ENCODE measurements at places on chromosomes 5 and 9. TPM values are rescaled to one million over a fixed set of nuclear protein-coding genes. Genes with fewer than 3 reads are reported as not detected.

DNA sequence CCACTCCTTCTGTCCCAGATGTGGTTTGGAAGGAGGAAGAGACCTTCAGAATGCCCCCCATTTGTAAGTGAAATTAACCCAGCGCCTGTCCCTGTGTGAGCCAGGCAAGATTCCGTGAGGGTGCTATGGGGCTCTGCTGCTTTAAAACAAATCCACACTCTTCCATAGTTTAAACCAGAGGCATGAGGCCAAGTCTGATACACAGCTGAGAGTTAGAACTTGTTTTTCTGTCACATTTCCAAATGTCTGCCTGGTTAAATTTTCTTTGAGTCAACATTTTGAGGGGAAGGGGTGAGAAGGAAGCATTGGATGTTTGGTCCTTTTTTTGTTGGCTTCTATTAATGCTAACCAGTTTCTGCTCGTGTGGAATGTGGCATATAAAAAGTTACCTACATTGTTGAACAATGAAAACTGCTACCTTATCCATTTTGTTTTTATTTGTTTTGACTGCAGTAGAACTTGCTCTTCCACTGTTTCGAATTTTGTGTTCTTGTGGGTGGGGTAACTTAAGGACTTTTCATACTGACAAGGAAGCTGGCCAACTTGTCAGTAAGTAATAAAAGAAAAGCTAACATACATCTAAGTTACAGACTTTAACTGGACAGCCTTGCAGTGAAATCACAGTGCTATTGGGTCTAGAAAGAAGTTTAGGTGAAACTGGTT is 12.9 kb downstream of the RGMB start:
- no peak for DNase-seq

GRCh38 chr5:142215915-142216681 is 107.5 kb downstream of the NDFIP1 start:
- DNase-seq: no peak

DNA sequence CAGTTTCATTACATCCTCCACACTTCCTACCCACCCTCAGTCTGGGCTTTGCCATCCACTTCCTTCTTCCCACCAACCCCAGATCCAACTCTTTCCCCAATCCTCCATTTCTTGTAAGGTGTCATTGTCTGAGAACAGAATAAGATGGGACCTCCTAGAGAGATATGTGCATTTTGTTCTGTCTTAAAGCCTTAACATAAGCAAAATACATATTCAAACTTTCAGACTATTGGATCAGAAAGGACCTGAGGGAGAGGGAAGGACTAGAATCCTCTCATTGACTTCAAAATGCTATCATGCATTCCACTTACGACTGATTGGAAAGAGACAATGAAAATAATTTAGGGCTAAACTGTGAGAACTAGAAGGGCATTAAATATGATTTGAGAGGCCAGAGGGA is 43.0 kb downstream of the AGXT2 start:
- no peak for DNase-seq

DNA sequence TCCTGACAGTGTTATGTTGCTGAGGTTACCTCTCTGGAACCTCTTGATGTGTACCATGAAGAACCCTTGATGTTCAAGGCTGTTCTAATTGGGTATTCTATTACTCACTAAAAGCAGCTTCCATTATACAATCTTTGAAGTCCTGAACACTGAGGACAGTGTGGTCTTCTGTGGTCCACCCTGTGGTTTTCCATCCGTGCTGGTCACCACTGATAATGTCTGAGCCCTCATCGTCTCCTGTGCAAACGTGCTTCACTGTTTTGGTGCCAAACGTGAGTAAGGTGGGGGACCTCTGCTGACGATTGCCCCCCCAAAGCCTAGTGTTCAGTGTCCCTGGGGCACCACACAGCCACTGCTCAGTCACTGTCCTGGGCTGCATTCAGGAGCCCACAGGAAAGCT is 259.7 kb upstream of the ANKRD55 start:
- DNase-seq: no peak

Gene PTPRD
- total RNA-seq: not detected

GRCh38 chr9:109766351-109766750 is 13.6 kb upstream of the PALM2AKAP2 start:
- DNase-seq: no peak

GRCh38 chr9:88949961-88950340 is 41.3 kb upstream of the S1PR3 start:
- no peak for DNase-seq

GRCh38 chr5:53987101-53987500 is 323.3 kb downstream of the ARL15 start:
- DNase-seq: no peak

- no peak for DNase-seq
Measured at GRCh38 chr5:55451976-55452375, 82.8 kb downstream of the PLPP1 start.

Gene CD180
- total RNA-seq: 0.50 TPM

DNA sequence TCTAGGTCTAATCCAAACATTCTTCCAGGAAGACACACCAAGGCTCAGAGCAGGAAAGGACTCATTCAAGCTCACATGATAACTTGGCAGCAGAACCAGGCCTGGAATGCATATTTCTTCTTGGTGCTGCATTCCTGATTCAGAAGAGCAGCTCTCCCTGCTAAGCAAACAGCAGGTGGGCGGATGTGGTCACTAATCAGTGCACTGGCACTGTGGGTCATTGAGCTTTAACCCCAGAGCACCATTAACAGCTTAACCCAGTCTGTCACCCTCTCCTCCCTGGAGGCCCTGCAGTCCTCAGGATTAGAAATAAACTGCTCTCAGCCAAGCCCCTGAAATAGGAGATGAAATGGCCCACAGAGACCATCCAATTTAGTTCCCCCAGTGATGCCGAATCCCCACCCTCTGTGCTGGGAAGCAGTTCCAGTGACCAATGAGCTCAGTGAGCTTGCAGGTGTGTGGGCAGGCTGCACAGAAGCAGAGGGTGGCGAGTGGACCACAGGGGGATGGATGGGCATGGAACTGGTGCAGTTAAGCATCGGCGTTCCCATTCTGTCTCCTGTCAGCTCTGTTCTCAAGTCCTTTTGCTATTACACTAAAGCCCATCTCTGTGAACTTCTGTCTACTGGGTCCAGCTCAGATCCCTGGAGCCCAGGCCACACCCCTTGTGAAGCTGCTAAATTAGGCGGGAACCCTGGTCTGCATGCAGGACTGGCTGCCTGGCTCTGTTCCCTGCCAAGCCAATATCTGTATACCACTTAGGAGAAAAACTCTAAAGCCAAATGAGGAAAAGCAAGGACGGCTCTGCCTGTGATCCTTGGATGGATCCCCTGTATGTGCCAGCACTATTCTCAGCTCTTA is 16.6 kb upstream of the MEGF9 start:
- no peak for DNase-seq

Gene AP3S1
- total RNA-seq: 44.5 TPM

Gene CAPSL
- total RNA-seq: not detected

Gene TRIM36
- total RNA-seq: not detected

Gene FSTL4
- total RNA-seq: not detected

GRCh38 chr5:72451741-72452505 is 55.3 kb downstream of the ZNF366 start:
- DNase-seq: no peak

Gene ZFP2
- 2.4 TPM for total RNA-seq

DNA sequence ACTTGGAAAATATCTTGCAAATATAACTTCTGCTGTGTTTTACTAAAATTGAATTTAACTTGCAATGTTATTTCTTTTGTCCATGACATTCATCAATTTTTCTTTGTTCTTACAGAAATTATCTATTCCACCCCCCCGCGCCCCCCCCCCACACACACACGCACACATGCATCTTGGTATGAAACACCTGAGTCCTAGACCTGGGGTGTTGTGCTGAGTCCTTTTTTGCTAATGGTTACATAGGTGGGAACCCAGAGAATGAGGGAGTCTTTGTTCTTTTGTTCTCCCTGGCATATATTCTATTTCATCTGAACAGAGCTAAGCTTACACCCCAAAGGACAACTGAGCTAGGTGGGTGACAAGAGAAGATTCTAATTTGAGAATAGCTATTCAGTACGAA is 308.9 kb downstream of the CWC27 start:
- DNase-seq: no peak

Gene SLC46A2
- total RNA-seq: not detected

Gene FGD3
- total RNA-seq: 256 TPM

DNA sequence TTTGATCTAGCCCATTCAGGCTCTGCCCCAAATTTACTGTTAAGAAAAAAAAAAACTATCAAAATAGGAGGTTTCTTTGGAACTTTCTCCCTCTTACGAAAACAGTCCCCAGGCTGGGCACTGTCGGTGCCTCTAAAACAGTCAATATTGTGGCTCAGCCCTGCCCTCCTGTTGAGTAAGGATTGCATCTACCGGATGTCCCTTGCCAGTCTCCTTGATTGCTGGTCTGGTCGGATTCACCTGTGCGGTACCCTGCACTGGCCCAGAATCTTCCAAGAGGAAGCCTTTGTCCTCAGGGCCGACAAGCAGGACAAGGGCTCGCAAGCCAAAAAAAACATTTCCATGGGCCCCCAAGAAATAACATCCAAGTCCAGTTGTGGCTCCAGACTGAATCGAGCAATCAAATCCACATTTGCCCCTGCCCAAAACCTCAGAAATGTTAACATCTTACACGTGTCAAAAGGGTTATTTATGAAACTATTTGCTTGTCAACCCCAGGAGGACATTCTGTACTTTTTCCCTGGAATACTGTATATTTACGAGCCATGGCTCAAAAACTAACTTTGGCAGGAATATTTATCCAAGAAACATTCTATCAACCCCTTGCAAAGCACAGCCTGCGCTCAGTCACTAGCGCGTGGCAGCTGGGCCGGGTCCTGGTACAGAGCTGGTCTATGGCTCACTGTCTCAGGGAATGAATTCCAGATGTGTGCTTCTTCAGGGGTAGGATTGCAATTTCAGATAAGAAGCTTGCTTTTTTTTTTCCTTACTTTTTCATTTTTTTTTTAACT is 129.2 kb upstream of the ADRA1B start:
- DNase-seq: no peak

Gene PCDHGA1
- total RNA-seq: 0.78 TPM

DNA sequence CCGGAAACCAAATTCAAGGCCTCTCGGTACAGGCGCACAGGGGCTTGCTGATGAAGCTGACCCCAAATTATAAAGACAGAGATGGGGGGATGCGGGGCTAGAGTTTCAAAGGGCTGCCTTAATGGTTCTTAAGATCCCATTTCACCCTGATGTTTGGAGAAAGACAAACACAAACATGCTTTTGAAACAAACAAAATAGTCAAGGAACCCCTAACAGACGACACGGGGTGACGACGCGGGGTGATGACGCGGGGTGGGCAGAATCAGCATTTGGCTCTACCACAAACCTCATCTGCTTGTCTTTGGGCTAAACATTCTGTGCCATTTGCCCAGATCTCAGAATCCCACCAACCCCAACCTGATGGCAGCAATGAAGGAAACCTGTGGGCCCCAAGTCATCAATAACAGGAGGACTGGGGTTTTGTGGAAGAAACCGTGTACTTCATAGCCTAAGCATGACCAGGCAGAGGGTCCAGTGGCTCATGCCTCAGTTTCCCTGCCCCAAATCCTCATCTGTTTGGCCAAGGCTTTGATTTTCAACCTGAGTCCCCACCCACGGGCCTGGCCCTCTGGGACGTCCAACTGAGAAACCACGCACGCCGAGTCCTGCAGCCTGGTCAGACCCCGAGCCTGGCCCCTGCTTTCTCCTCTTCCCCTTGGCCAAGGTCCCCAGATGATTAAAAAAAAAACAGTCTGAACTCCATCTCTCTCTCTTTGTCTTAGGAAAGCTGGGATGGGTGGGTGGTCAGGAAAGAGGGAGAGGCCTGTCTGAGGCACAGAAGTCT is 148.5 kb downstream of the COL23A1 start:
- DNase-seq: no peak

Gene GNA14
- total RNA-seq: not detected

- no peak for DNase-seq
Measured at GRCh38 chr5:31197183-31197582, 3.7 kb downstream of the CDH6 start.

GRCh38 chr5:147439254-147439653 is 70.6 kb downstream of the DPYSL3 start:
- no peak for DNase-seq

Gene FUT7
- total RNA-seq: 3.4 TPM

DNA sequence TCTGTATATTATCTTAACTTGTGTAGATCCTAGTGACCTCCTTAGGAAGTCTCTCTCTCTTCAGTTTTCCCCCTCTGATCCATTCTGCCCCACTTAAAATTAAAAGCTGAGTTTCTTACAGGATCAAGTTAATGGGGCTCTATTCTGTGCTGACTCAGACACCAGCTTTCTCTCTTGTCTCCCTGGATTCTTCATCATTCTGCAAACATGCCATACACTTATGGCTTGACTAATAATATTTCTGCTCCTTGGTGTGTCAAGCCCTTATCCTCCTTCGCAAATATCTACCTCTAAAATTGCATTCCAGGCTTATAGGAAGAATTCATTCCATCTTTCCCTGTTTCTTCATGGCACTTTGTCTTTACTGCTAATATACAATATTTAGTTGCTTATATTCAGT is 18.1 kb downstream of the LRRC70 start:
- no peak for DNase-seq

Gene RNF44
- 247 TPM for total RNA-seq

- DNase-seq: no peak
Measured at GRCh38 chr5:154370119-154370518, 75.7 kb upstream of the SAP30L start.

GRCh38 chr9:87179553-87180340 is 232.4 kb upstream of the GAS1 start:
- no peak for DNase-seq

Gene NTRK2
- total RNA-seq: 0.11 TPM

DNA sequence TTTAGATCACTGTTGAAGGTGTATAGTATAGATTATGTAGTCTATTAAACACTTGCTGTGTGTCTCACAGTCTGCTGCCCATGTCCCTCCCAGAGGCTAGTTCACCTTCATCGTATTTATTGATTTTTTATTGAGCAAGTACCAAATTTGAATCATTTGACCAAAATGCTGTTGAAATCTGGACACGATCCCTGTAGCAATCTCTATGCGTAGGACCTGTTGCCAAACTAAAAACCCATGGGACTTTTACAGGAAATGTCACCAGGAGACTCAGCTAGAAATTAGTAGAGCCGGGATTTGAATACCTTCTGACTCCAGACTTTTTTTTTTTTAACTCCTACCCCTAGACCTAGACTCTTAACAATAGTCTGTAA is 17.5 kb downstream of the SLC31A1 start:
- DNase-seq: no peak

Gene QRFP
- not detected for total RNA-seq

- DNase-seq: no peak
Measured at GRCh38 chr5:130896636-130897035, 268.4 kb downstream of the HINT1 start.

Gene HTR1A
- total RNA-seq: not detected

Gene ACTBL2
- total RNA-seq: not detected

Gene SHC3
- not detected for total RNA-seq

DNA sequence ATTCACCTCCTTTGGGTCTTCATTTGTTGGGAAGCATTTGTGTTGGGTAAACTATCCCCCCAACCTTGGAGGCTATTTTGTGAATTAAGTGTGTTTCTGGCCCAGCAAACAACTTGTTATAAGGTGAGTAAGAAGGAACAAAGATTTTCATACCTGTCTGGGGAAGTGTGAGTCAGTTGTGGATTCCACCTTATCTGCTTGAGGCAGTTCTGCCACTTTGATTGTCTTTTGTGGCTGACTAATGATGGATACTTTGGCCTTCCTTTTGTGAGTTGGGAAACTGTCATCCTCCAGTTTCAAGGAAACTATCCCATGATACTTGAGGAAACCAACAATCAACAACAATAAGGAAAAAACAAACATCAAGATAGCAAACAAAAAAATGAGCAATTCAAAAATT is 24.6 kb upstream of the CER1 start:
- no peak for DNase-seq

Data from CD4-positive, alpha-beta memory T cell (primary cell).